ENCODE measurements at places on chromosomes 11 and 22.
A peak's percentile ranks its signal among the peaks of the same experiment; 100 is the strongest.

GRCh38 chr11:73636249-73636648 lies 10.1 kb upstream of the PLEKHB1 start:
- no peak for DNase-seq

- DNase-seq: peak; percentile 92
These were observed 17.5 kb downstream of the ATG16L2 start for GRCh38 chr11:72831521-72832300.

GRCh38 chr22:50507421-50507990 lies at the start of gene LMF2:
TSS of gene LMF2 (minus strand) at chr22:50507702. CDS start at chr22:50507675, 27 bp downstream.
- DNase-seq: peak; percentile 56

GRCh38 chr11:8754241-8754640 lies 71.6 kb downstream of the RPL27A start:
- no peak for DNase-seq

GRCh38 chr22:37196539-37197450 lies 8.7 kb upstream of the C1QTNF6 start:
- DNase-seq: peak; percentile 75

- DNase-seq: no peak
These were observed 164.6 kb downstream of the ARHGAP42 start for GRCh38 chr11:100851584-100852152.

DNA sequence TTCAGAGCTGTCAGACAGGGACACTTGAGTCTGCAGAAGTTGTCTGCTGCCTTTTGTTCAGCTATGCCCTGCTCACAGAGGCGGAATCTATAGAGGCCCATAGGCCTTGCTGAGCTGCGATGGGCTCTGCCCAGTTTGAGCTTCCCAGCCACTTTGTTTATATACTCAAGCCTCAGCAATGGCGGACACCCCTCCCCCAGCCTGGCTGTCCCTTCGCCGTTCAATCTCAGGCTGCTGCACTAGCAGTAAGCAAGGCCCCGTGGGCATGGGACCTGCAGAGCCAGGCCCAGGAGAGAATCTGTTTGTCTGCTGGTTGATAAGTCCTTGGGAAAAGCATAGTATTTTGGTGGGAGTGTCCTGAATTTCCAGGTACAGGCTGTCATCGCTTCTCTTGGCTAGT lies 23.6 kb upstream of the OR6M1 start:
- DNase-seq: peak; percentile 49

DNA sequence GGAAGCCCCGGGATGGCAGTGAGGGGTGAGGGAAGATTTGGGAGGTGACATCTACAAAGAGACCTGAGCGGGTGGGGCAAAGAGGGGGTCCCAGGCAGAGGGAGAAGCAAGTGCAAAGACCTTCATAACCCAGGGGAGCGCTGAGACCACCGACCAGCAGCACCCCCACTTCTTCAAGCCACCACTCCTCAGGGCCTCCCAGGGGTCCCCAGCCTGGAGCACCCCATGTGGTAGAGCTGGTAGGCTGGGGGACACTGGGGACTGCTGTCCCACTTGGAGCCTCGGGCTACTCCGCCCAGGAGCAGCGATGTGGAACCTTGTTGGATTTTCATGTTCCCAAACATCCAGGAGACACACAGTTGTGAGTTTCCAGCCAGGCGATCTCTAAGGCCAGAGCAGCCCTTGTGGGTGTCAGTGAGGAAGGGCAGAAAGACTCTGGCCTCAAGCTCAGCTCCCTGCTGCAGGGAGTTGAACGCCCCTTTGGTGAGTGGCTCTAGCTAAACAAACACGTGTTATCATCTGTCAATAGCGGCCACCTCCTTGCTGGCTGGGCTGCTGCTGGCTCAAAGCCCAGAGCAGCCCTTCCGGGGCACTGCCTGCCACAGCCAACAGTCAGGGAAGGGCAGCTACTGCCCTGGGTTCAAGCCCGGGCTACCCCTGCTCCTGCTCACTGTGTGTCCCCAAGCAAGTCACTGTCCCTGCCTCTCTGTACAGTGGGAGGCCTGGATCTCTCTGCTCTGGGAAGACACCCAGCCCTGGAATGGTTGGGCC lies 25.7 kb upstream of the CHKA start:
- DNase-seq: peak; percentile 34

DNA sequence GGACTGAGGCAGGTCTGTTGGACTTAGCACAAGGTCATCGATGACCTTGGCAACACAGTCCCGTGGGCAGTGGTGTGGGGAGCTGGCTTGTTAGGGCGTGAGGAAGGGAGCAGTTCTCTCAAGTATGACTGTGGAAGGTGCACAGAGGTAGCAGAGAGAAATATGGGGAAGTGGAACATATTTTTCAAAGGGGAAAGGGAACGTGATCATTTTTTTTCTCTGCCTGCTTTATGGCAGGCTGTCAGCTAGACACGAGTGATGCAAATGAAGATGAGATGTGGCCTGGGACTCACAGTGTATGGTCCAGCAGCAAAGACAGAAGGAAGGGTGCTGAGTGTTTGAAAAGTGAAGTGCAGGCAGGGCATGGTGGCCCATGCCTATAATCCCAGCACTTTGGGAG lies 30.6 kb downstream of the ADAMTS8 start:
- no peak for DNase-seq

GRCh38 chr22:45722006-45722405 lies 50.4 kb downstream of the ATXN10 start:
- no peak for DNase-seq

GRCh38 chr22:17581056-17581455 lies 17.8 kb downstream of the SLC25A18 start:
- no peak for DNase-seq

- DNase-seq: no peak
These were observed 521.8 kb downstream of the MIAT start for GRCh38 chr22:27179161-27179560.

DNA sequence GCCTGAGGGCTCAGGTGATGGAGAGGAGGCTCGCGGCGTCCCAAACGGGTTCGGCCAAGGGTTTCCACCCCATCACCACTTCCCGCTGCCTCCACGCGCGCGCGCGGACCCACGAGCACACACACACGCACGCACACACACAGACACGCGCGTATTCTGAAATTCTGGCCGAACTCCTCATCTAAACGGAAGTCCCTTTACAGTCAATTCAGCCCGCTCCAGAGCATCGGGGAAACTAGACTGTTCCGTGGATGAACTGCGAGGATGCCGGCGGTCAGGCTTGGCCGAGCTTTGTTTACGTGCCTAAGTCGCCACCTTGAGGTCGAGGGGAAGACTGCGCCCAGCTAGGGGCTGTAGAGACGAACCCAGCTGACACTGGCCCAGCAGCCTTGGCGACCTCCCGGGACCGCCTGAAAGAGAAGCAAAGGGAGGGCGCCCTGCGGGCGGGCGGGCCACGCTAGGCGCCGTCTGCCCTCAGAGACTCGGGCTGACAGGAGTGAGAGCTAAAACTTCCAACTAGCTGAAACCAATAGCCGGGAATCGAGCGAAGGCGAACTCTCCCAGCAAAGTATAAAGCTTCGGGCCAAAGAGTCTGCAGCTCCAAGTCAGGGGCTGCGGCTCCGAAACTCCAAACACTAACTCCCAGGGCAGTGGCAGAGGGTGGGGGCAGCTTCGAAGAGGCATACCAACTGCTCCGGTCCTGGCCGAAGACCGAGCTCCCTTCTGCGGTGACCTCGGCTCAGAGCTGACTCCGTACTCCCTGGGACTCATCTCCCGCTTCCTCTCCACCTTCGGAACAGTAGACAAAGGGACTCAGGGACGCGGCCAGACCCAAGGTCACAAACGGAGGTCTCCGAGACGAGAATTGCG lies 124.7 kb upstream of the C11orf58 start:
- peak; percentile 97 for DNase-seq

GRCh38 chr22:37601540-37602442 lies 6.8 kb upstream of the GGA1 start:
- peak; percentile 89 for DNase-seq

GRCh38 chr22:33879796-33880195 lies 40.5 kb downstream of the LARGE1 start:
- DNase-seq: no peak

DNA sequence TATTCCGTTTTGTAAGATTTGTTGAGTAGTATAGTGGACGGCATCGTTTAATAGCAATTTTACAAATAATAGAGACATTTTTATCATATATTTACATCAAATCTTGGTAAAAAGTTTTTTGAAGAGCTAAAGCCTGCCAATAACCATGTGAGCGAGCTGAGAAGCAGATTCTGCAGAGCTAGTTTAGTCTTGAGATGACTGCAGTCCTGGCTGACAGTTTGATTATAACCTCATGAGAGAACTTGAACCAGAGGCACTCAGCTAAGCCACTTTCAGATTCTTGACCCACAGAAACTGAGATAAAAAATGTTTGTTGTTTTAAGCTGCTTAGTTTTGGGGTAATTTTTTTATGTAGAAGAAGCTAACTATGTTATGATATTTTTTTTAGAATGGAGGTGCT lies 78.9 kb downstream of the PDE3B start:
- DNase-seq: no peak

DNA sequence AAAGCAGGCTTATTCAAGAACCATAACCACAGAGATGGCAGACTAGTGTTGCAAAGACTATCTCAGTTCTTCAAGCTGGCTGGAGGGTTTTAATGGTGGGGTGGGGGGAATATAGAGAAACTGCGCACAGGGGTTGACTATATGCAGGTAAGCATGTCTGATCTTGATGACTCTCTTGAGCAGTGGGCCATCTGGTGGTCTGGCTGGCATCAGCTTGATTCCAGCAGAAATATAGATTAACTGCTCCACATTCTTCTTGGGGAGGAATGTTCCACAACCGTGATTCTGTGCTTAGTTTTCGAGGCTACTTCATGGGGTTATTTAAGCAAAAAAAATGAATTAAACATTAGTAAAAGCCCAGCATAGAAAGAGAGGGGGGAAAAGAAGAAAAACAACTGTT lies 158.8 kb upstream of the PGR start:
- DNase-seq: no peak

GRCh38 chr22:37753746-37754145 lies 54.0 kb upstream of the GCAT start:
- DNase-seq: no peak

GRCh38 chr22:22226448-22227187 lies 18.0 kb upstream of the VPREB1 start:
- no peak for DNase-seq

- no peak for DNase-seq
These were observed 17.4 kb downstream of the RIBC2 start for GRCh38 chr22:45430871-45431270.

GRCh38 chr11:68076371-68077042 lies 37.7 kb downstream of the TCIRG1 start:
- DNase-seq: no peak

DNA sequence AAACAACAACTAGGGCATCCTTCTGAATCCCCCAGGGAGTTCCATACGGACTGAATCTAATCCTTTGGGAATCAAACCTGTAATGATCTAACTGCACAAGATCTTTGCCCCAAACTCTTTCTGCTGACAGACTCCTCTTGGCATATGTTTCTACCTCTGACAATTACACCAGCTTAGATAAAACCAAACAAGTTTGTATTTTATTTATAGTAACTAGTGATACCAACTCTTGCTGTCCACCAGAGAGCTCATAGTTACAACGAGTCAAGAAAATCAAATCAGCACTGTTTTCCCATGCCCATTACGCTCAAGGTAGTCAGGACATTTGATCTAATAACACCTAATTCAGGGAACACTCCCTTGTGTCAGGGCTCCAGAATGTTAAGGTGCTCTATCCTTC lies 972.0 kb downstream of the NTM start:
- DNase-seq: no peak

- no peak for DNase-seq
These were observed 71.2 kb downstream of the PDHX start for GRCh38 chr11:34987617-34988016.

- DNase-seq: peak; percentile 8
These were observed 26.5 kb downstream of the TRIM77 start for GRCh38 chr11:89736566-89736965.

DNA sequence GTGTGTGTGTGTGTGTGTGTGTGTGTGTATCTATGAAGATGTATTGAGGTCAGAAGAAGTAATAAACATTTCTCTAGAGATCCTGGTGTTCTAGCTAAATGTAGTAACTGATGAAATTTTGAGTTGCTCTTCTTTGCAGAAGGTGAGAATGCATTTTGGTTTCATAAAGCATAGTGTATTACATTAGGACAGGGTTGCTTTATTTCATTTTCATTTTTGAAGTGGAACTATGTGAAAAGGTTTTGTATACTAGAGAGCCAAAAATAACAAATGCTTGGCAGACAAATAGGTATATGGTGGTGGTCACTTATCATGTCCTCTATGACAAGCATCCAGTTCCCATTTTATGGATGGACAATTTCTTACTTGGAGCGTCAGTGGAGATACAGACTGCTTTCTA lies 99.0 kb downstream of the CASP12 start:
- no peak for DNase-seq

DNA sequence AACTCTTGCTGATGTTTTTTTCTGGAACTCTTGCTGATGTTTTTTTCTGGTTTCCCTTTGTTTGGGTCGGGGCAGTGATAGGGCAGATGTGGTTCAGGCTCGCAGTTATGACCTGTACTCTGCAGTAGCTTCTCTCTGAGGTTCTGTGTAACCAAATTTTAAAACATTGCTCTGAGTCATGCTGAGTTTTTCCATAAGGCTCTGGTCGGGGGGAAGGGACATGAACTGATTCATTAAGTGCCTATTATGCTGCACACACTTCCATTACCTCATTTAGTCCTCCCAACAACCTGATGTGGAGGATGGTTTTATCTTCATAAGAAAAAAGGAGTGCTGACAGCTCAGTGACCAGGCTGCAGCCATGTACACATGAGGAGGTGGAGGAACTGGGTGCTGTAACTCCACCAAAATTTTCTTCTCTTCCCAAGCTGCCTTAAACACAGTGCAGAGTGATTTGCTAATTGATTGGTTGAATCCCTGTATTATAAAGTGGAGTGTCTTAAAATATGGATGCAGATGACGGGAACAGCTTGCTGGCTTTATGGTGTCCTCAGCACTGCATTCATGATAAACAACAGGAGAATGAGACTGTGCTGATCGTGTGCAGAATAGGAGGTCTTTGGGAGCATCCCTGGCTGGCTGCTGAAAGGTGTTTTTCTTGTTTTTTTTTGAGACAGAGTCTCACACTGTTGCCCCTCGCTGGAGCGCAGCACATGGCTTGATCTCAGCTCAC lies 19.1 kb downstream of the TNRC6B start:
- no peak for DNase-seq

GRCh38 chr11:69661413-69661715 lies 13.8 kb downstream of the LTO1 start:
- no peak for DNase-seq

DNA sequence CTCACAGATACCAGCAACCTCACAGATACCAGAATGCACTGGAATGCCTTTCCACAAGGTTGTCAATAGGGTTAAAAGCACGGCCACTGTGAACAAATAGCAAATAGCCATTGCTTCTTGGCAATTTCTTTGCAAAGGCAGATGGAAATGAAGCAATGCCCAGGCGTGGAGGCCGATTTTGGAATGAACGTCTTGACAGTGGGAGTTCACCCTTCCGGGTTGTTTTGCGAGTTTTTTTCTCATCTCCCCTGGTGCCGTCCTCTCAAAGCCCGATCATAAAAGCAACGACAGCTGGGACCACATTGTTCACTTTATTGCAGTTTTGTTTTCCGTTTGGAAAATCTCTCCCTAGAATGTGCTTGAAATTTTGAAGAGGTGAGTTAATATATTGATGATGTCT lies 38.0 kb upstream of the CD82 start:
- no peak for DNase-seq

- no peak for DNase-seq
These were observed 12.6 kb upstream of the PICALM start for GRCh38 chr11:86081455-86081854.

All from ELF-1 (cell line).